ENCODE measurements at places on chromosomes 12 and 14.

DNA sequence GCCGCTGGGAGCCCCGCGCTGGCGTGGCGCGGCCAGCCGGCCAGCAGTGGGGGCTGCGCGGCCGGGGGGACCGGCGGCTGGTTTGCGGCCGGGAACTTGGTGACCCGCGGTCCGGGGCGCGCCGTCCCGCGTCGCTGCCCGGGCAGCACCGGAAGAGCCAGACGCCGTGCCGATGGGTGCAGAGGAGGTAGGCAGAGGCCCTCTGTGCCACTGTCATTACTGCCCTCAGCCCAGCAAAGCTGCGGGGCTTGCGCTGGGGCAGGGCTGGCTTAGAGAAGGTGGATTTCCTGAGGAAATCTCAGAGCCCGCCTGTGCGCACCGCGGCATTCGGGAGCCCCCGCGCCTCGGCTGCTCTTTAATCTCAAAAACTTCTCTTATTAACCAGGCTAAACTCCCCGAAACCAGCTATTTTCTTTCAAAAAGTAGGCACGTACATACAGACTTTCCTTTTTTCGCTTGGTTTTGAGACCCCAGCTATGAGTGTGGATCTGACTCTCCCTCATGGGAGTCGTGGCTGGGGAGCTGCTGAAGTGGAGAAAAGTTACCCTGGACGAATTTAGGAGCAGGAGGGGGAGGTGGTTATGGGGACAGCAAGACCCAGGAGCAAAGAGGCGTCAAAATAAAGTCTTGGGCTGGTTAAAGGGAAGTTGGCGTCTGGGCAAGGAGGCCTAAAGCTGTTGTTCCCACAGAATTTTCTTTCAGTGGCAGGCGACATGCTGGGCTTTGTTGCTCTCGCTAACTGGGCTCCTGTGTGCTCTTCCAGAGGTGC is 802 bp downstream of the SUSD6 start:
- no peak for DNase-seq

DNA sequence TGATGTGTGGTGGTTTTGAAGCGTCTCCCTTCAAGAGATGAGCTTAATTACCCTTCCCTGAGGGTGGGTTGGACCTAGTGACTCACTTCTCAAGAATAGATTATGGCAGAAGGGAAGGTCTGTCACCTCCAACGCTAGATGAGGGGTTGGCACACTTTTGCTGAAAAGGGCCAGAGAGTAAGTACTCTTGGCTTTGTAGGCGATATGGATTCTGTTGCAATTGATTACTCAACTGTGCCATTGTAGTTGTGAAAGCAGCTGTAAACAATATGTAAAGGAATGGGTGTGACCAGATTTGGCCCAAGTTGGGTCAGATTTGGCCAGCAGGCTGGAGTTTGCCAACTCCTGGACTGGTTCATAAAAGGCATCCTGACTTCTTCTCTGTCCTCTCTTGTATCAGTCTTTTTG is 53.3 kb downstream of the SMIM41 start:
- DNase-seq, result no peak

GRCh38 chr12:117347588-117347987 is 13.8 kb downstream of the NOS1 start:
- no peak for DNase-seq

DNA sequence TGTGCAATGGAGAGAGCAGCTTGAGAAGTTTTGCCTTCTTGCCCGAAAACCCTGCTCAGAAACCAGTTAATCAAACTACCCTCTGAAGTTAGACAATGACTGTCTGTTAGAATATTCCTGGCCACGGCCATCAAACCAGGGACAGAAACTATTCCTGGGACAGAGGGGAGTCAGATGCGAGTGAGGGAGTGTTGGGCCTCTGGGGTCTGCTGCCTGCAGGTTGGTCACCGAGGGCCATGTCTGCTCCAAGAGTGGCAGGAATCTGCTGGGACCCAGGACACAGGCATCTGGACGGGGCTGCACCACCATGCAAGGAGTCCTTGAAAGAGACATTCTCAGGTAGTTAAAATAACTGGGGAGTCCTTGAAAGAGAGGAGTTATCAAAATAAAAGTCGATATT is 16.9 kb upstream of the EIF2B2 start:
- no peak for DNase-seq

GRCh38 chr14:59507752-59508103 is 23.4 kb downstream of the JKAMP start:
- DNase-seq, result no peak

- no peak for DNase-seq
These were observed 33.7 kb upstream of the CCNT1 start for GRCh38 chr12:48750215-48750614.

GRCh38 chr12:76883151-76883550 is 4.3 kb upstream of the CSRP2 start:
- DNase-seq, result no peak

DNA sequence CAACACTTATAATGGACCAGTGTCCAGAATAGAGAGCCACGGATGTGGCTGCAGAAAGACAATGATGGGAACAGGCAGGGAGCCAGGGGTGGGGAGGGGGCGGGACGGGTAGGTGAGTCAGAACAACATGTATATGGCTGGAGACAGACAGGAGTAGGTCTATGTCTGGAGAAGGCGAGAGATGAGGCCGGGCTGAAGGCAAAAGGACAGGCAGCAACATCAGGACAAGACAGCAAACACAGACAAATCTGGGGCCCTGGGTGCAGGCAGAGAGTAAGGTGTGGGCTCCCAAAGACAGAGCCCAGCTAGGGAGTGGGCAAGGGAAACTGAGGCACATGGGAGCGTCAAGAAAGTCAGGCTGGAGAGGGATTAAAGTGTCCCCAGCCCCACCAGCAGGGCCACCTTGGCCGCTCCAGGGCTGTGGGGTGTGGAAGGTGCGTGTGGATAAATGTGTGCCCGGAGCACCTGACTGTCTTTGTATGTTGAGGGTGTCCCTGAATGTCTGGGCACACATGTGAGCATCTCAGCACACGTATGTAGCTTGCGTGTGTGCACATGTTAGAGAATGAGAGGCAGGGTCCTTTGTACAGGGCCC is 44.1 kb downstream of the FAM222A start:
- DNase-seq, result no peak

- DNase-seq, result no peak
These were observed 65.6 kb upstream of the RPL10L start for GRCh38 chr14:46717211-46717610.
